Hippocampal formation (tissue), 2 donors: ENCODE measurements at places on chromosomes 11 and 22.
A peak's percentile ranks its signal among the peaks of the same experiment; 100 is the strongest.

GRCh38 chr11:126722956-126723664 lies 277.5 kb downstream of the KIRREL3 start:
- DNase-seq = peak; percentile 37

DNA sequence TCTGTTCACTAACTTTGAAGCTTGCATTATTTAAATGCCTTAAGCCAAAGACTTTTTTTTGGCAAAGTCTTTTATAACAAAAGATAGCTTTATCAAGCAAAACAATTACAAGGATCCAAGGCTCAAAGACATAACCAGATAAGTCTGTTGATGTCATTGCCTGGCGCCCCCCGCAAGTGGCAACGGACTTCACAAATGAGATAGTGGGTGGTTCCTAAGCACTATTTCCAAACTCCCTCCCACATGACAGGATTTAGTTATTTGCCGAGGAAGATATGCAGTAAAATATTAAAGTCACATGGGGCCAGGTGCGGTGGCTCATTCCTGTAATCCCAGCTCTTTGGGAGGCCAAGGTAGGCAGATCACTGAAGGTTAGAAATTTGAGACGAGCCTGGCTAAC lies 194.2 kb upstream of the DDI1 start:
- no peak for DNase-seq

DNA sequence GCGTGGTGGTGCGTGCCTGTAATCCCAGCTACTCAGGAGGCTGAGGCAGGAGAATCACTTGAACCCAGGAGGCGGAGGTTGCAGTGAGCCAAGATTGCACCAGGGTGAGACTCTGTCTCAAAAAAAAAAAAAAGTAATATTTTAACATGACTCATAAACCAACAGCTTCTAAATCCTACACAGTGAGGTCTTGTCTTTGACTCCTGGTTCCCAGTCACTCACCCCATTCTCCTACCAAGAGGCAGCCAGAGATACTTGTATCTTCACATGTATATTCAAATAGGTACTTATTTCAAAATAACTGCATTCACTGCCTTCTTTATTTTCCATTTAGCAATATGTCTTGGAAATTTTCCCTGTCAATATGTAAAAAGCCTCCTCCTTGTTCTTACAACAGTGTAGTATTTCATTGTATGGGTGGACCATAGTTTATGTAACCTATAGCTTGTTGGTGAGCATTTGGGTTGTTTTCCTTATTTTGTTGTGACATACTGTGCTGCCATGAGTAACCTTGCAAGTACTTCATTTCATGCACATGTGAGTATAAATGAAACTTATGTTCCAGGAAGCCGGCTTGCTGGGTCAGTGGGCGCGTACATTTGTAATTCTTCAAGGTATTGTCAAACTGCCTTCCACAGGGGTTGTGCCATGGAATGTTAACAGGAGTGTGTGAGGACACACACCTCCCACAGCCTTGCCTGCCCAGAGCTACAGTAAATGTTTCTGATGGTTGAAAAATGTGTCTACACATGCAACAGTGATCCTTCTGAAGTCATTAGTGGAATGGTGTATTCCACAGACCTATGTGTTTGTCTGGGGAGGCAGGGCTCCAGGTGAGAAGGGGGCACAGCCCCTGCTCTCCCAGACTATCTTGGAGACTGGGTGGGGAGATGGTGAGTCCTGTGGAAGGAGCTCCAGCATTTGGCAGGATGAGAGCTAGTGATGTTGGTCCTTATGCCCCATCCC lies 47.9 kb downstream of the OSBP2 start:
- no peak for DNase-seq

DNA sequence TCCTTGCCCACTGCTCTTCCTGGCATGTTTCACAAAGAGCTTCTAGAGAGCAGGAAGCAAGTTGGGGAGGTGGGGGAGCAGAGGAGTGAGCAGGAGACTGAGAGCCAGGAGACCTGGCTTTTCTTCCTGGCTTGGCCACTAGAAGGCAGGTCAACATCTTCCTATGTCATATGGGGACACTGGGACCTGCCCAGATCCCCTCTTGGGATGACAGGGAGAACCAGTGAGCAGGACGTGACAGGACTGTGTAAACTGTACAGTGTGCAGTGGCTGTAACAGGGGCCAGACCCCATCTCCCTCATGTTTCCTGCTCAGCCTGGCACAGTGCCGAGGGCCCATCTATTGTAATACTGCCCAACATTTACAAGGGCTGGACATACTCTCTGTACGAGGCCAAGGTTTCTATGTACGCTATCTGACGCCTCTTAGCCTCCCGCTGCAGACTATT lies 29.4 kb downstream of the GDPD5 start:
- no peak for DNase-seq

DNA sequence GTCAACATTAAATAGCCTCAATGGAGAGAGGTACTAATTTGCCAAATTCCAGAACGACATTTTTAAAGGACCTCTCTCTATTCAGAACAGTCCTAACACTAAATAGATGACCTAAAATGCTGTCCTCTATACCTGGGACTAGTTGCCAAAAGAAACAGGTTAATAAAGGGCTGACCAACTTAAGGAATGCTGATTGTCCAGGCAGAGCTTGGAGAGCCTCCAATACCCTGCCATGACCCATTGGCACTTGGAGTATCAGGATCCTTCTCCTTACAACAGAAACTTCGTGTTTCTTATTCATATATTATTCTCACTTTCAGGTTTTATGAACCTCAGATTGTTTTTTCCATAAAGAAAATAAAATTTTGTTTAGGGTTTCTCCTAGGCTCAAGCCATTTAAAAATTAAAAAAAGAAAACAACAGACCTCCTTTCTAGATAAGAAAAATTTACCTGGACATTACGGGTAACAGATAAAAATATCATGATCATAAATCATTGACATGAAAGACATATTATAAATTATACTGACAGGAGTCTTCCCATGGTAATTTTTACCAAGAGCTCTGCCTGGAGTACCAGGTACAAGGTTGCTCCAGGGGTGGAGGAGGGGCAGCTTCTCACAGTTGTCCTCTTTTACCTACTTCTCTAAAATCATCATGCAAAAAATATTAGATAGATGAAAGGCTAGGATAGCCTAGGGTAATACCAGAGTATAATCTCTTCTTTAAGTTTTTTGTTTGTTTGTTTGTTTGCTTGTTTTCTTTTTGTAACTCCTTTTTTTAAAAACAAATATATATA lies 2.0 kb downstream of the LRRC4C start:
- DNase-seq = no peak
